ENCODE measurements at places on chromosomes 7 and 10.

GRCh38 chr7:10910447-10910846, 63.2 kb upstream of the PHF14 start:
- DNase-seq = no peak

GRCh38 chr10:24255881-24256311, 47.0 kb downstream of the KIAA1217 start:
- no peak for DNase-seq

DNA sequence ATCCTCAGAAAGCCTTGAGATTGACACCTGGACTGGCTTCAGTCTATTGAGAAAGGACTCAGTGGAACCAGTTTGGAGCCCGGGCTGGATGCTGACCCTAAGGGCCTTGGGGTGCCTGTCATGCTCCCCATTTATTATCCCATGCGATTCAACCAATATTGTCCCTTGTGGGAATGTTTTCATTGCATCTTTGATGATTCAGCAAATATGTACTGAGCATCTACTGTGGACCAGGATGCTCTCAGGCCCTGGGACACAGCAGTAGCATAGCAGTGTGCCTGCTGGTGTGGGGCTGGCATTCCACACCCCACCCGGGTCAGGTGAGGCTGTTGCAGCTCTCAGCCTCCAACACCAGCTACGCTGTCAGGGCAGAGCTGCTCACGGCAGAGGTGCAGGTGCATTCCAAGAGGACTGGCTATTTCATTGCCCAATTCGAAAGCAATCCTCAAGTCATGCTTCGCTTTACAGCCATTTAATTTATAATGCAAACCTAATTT, 586.0 kb downstream of the TCERG1L start:
- DNase-seq = no peak

DNA sequence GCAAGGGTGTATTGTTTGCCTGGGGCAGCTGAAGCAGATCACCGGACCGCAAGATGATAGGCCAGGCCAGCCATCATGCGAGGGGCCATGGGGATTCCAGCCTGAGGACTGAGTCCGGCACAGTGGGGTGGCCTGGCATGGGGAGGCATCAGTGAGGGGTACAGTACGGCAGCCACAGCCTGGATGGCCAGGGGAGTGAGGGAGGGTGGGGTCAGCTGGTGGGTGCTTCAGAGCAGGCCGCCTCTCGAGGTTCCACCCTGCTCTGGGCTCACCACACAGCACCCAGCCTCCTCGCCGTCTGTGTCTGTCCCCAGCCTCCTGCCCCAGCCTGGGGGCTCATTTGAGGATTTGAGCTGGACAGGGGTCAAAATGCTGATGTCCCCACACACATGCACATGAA, 508.5 kb upstream of the FOXK1 start:
- DNase-seq = no peak

DNA sequence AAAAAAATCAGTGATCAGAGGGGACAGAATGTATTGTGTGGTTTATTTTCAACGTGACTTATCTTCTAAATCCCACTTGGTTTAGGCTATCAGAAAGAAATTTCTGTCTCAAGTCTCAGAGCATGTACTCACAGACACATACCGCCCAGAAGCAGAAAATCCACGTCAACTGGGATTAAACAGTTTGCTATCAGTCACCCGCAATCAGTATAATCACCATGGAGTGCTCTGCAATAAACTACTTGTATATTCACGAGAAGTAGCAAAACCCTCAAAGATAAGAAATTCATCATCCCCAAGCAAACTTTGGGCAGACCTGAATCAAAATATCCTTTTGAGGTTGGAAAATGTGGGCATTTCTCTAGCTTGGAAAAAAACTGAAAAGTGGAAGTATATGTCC, 259.1 kb downstream of the FGFR2 start:
- no peak for DNase-seq

GRCh38 chr7:142812437-142813215, 41.9 kb downstream of the PRSS2 start:
- DNase-seq = no peak

GRCh38 chr10:44933451-44934321, 22.5 kb downstream of the TMEM72 start:
- no peak for DNase-seq

DNA sequence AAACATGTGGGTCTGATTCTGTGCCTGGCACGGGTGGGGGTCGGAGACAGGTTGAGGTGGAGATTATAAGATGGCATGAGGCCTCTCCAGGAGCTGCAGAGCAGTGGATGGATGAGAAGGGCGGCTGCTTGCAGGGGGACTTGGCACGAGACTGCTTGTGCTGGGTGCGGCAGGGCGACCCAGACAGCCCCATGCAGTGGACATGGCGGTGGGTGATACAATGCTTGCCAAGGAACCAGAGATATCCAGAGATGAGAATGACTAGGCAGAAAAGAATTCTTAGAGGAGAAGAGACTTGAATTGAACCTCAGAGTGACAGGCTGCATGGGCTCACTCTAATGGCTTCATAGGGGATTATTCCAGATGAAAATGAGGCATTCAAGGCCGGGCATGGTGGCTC, 145.4 kb downstream of the NEURL1 start:
- DNase-seq = no peak

- peak; percentile 75 for DNase-seq
Measured at GRCh38 chr10:79073784-79074432, 5.1 kb downstream of the ZMIZ1 start.

DNA sequence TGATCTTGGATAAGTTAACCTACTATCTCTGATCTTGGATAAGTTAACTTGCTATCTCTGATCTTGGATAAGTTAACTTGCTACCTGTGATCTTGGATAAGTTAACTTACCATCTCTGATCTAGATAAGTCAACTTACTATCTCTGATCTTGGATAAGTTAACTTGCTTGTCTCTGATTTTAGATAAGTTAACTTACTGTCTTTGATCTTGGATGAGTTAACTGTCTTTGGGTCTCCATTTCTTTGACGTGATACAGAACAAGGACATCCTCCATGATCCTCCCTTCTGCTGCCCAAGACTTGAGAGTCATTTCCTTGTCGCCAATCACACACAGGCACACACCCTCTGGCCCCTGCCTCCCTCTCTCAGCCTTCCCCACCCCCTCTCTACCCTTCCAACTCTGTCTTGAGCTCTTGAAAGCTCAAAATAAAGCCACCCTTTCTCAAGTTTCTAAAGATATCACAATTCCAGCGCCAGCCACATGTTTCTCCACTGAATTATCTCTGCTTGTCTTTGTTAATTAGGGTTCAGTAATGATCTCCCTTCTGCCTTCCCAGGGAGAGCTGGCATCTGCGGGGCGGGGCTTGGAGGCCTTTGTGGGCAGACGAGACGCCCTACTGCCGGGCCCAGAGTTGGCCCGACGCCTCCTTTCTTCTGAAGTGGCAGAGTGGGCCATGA, 85.1 kb upstream of the GTF2I start:
- no peak for DNase-seq

DNA sequence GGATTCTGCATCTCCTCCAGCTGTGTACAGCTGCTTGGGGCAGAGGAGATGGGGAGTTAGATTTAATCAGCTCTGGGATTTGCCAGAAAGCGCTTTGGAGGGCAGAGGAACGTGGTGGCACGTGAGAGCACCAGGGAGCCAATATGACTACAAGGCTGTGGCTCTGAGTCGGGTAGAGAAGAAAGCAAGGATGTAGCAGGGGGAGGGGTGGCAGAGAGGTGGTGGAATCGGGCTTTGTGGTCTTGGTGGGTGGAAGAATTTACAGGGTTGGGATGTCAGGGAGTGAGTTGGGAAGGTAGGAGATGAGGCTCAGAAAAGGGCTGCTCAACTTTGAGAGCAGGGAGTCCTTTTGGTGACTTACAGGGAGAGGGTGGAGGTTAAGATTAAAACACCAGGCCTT, 113.6 kb downstream of the CCNY start:
- no peak for DNase-seq

- DNase-seq = no peak
Measured at GRCh38 chr10:64762861-64763260, 1241.7 kb downstream of the REEP3 start.

GRCh38 chr7:21425290-21425689, 2.6 kb upstream of the SP4 start:
- DNase-seq = no peak

DNA sequence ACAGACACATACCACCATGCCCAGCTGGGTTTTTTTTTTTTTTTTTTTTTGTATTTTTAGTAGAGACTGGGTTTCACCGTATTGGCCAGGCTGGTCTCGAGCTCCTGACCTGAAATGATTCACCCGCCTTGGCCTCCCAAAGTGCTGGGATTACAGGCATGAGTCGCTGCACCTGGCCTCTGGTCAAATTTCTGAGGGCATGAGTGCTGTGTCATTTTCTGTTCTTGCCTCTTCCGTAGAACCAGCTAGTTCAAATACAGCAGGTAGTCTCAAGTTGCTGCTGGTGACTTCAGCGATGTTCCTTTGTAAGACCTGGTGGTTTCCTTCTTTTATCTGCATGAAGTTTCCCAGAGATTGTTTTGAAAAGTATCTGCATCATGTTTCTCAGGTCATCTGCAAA, 134.8 kb upstream of the SHH start:
- peak; percentile 25 for DNase-seq

- DNase-seq = no peak
Measured at GRCh38 chr10:74704629-74705357, 121.6 kb upstream of the KAT6B start.

DNA sequence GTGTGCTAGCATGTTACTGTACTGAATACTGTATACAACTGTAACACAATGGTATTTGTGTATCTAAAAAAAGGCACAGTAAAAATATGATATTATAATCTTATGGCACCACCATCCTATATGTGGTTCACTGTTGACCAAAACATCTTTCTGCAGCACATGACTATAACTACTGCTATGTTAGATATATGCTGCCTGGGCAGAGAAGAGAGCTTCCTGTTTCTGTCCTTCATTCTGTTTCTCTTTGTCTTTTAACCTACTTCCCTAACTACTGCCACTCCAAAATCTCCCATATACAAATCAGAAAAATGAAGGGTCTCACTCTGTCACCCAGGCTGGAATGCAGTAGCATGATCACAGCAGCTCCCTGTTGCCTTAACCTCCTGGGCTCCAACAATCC, 8.8 kb upstream of the FGL2 start:
- no peak for DNase-seq

DNA sequence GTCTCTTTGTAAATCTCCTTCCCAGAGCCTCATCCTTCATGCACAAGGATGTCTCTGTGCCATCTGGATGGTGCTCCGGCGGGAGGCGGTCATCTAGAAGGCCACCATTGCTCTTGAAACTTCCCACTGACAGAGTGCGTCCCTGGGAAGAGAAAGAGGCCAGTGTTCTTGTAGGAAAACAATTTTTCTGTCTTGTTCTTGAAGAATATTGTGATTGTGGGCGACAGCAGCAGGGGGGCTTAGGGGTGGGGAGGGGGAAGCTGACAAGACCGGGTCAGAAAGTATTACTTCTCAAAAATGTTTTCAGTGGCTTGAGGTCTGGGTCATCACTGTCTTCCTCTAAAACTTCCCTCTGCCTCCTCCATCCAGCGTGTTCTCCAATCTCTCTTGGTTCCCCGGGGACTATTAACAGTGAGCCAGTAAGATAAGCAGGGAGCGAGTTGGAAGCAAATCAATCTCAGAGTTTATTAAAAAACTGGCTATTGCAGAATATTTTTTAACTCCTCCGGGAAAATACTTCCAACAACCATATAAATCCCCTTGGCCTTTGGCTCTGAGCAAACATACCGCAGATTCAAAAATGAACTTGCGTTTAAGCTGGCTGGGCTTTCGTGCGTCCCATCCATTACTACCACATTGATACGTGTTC, 597.8 kb upstream of the MGMT start:
- DNase-seq = no peak

GRCh38 chr10:44955413-44956070, 4.1 kb upstream of the RASSF4 start:
- no peak for DNase-seq

DNA sequence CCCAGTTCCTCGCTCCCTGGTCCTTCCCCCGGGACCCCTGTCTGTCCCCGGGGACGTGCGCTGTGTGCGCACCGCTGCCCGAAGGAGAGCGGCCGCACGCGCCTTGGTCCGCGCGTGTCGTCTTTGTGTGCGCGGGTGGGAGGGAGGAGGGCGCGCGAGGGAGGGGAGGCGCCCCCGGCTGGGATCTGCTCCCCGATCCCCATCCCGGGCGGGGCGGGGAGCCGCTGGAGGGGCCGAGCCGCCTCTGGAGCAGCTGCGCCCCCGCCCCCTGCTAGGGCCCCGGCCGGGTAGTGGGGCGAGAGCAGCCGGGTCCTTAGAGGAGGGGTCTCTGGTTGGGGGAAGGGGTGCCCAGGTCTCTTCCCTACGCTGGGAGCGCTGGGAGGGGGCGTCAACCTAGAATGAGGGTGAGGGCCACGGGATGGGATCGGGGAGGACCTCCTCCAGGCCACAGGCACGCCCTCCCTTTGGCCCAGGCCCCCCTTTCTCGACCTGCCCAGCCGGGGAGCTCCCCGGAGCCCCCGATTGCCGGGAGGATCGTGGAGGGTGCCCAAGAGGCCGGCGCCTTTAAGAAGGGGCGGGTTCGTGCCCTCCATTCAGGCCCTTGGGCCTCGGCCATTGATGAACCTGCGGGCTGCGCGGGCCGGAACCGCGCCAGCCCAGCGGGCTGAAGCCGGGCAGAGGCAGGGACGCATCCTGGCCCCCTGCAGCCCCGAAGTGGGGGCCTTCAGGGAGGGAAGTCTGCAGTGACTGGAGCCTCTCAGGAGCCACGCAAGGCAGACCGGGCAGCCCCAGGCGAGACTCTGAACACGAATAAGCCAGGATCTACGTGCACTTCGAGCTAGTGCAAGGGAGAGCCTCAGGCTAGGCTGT, 678 bp downstream of the SH2B2 start:
- DNase-seq = peak; percentile 57

DNA sequence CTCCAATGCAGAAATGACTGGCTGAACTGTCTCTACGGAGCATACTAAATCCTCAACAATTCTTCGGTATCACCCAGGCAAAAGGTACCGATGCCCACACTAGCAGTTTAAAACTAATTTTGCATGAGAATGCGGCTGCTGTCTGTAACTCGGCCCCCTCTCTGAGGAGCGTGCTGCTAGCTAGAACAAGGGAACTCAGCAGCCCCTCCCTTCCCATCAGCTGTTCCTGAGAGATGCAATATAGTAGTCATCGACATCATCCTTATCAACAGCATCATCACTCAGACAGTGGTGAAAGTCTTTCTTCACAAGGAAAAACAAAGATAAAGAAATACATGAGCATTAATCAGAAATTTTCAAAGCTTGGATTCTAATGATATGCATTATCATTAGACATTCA, 189.1 kb upstream of the FRMD4A start:
- DNase-seq = no peak

DNA sequence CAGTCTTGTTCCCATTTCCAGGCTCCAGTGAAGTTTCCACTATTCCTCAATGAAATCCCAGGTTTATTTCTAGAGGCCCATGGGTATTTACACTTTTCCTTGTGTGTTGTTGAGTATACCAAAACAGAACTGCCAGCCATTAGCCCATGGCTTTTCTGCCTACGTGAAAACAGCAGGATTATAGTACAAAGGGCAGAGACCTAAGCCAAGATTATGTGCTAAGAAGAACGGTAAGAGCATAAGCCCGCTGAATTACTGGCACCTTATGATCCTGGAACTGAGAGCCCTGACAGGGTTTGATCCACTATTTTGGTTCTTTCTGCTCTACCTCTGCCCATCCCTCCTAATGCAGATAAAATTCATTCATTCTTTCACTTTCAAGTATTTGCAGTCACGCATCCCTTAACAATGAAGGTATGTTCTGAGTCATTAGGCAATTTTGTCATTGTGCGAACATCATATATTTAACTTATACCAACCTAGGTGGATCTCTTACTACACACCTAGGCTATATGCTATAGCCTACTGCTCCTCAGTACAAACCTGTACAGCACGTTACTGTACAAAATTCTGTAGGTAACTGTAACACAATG, 16.0 kb downstream of the SEMA3C start:
- no peak for DNase-seq

- DNase-seq = no peak
Measured at GRCh38 chr7:37283716-37284115, 164.9 kb downstream of the ELMO1 start.
